ENCODE measurements at places on chromosomes 3 and 15. TPM values are rescaled to one million over a fixed set of nuclear protein-coding genes. Genes with fewer than 3 reads are reported as not detected.

DNA sequence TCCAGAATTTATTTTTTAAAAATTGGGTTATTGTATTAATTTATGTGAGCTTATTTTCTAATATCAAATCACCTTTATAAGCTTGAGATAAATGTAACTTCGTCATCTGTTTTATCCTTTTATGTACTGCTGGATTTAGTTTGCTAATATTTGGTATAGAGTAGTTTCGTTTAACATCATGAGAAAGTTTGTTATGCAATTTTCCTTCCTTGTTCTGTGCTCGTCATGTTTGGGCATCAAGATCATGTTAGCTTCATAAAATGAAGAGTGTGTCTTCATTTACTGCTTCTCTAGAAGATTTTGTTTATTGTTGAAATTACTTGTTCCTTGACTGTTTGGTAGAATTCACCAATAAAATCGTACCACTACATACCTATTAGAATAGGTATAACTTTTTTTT, 262.1 kb upstream of the SATB1 start:
- DNase-seq: no peak

GABRR3 gene
- total RNA-seq: not detected

GRCh38 chr15:80199366-80199765, 46.6 kb downstream of the FAH start:
- DNase-seq: peak; percentile 57

DNA sequence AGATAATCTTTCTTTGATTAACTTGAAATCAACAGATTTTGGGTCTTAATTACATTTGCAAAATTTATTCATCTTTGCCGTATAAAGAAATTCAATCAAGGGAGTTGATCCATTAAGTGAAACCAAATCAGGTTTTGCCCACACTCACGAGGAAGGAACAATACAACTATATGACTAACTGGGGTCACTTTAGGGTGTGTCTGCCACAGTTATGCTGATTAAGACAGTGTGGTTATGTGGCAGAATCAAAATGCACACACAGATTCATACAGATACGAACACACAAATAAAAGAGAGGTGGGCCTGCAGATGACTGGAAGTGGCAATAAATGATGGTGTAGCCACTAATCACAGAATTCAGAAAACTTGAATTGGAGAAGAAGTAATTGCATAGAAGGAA, 543.5 kb downstream of the GABRG3 start:
- DNase-seq: no peak

- DNase-seq: peak; percentile 90
Observed at GRCh38 chr15:89740137-89740536, 10.9 kb downstream of the MESP1 start.

- DNase-seq: peak; percentile 19
Observed at GRCh38 chr3:117054556-117054955, 345.0 kb downstream of the TUSC7 start.

- DNase-seq: no peak
Observed at GRCh38 chr15:67087507-67088172, 22.2 kb downstream of the SMAD3 start.

RTP4 gene
- not detected for total RNA-seq

DNA sequence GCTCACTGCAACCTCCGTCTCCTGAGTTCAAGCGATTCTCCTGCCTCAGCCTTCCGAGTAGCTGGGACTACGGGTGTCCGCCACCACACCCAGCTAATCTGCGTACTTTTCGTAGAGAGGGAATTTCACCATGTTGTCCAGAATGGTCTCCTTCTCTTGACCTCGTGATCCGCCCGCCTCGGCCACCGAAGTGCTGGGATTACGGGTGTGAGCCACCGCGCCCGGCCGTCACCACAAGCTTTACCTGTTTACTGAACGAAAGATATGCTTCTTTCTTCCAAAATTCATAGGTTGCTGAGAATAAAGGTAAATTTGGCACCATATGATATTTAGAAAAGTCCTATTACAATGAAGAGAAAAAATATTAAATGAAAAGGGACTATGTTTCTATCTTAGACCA, 333.5 kb upstream of the EPHA6 start:
- no peak for DNase-seq

DNA sequence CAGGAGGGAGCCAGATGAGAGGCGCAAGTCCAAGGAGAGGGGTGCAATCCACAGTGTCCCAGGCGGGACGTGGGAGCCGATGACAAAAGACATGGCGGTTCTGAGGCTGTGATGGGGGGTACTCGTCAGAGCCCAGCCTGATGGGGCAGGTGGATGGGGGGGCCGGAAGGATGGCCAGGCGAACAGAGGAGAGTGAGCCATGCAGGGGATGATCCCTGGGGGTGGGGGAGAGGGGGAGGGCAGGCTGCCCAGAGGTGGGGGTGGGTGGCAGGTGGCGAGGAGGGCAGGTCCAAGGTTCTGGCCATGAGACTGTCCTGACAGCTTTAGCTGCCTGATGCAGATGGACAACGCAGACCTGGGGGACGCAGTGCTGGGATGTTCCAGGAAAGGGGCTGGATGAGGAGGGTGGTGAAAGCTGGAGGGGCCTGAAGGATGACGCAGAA, 8.9 kb upstream of the CSPG4 start:
- no peak for DNase-seq

DNA sequence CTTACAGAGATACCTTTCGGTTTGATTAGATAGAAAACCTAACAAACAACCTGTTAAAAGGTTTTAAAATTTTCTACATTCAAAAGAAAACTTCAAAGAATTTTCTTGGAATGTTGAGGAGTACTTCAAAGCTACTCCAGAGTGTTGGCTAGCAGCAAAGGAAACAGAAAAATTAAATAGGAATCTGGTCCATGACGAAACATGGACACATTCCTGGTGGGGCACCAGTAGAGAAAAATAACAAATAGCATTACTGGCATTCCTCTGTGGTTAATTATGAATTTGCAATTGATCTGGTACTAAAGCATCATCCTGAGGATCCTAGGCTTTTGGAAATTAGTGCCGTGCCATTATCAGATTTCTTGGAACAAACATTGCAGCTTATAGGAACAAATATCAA, 59.5 kb upstream of the DPPA4 start:
- DNase-seq: no peak

CHRFAM7A gene
- 2.5 TPM for total RNA-seq

GRCh38 chr3:164250923-164251322, 827.4 kb downstream of the SI start:
- DNase-seq: no peak

GRCh38 chr3:58657571-58658141, 8.9 kb downstream of the FAM3D start:
- DNase-seq: no peak

DNA sequence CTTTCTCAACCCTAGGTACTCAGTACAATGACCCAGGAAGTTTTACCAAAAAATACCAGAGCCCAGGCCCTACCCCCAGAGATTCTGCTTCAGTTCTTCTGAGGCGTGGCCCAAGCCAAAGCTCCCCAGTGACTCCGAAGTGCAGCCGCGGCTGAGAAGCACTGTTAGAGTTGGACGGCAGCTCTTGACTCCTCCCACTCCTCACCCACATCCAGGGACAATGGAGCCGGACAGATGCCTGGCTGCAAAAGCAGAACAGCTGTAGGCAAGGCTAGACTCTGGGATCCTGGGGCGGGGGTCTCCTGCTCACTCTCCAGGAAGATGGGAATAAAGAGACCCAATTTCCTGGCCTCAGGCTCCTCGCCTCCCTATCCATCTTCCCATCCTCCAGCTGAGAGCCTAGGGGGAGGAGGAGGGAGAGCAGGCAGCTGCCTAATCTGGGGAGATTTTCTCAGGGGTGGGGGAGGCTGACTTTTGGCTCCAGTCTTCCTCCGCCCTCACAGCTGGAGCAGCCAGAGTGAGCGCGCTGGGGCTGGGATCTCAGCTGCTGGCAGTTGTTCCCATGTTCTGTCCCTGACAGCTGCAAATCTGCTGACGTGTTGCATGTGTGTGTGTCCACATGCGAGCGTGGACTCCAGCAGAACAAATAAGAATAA, 223.8 kb downstream of the OPA1 start:
- peak; percentile 92 for DNase-seq

DNA sequence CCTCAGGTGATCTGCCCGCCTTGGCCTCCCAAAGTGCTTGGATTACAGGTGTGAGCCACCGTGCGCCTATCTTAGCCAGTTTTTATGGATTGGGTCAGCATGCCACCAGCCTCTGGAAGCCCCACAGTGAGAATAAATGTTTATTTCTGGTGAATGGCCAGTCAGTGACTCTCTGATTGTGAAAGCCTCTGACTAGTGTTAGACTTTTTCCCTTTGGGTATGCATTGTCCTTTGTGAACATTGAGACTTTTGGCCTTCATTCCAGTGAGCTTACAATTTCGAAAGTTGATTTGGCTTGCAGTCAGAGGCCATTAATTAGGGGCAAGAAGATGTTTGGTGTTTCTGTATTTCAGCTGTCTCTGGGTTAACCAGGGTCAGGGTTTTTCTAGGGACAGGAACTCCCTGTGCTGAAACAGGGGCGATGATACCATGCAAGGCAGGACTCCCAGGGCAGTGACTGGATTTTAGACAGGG, 274.5 kb upstream of the C2CD4B start:
- DNase-seq: no peak

- DNase-seq: peak; percentile 84
Observed at GRCh38 chr3:110598847-110599490, 472.6 kb upstream of the NECTIN3 start.

DNA sequence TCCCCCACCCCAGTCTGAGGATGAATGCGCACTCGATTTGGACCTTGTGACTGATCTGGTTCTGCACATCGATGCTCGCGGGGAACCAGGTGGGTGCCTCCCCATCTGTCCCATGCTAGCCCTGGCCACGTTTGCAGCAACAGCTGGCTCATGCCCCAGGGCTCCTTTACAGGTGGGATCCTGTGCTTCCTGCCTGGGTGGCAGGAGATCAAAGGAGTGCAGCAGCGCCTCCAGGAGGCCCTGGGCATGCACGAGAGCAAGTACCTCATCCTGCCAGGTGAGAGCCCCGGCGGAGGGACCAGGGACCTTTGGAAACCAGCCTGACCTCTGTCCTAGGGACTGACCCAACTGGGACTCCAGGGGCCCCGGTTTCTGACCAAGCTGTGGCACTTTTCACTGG, 44.3 kb downstream of the DHX30 start:
- DNase-seq: peak; percentile 48

DNA sequence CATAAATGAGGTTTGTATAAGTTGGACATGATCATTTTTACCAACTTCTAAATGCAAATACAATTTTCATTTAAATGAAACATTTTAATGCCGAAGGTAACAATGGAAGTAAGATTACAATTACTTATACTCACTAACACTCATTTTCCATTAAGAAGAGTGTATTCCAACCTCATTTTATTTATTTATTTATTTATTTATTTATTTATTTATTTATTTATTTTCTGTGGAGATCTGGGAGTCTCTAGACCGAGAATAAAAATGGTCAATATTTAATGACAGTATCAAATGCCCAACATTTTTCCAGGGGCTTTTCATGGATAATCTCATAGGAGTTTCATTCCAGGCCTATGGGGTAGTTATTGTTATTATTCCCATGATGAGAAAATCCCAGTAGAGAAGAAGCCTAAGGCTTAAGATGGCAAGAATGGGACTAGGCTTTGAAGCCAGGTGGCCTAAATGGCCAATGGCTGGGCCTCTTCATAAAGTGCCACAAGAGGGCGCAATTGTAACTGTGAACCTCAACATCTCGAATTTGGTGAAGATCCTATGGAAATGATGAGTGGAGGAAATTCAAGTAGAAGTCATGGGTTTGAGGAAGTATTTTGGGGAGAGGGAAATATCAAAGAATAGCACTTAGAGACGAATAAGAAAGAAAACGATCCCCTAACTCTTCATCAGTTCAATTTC, 21.3 kb downstream of the VGLL3 start:
- DNase-seq: peak; percentile 84

DNA sequence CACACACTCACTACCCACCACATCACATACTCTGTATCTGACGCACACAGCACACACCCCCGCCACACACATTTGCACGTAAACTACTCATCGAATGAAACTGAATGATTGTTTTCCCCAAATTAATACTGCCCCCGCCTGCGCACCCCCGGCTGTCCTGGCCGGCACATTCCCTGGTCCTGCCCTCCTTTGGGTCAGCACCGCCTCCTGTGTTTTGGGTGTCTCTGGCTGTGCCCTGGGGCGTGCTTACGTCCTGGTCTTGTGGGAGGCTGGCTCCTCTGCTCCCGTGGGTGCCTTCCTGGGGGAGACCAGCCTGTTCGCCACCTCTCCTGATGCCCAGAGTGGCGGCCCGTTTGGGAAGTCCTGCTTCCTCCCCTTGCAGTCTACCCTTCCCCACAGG, 30.2 kb downstream of the APBA2 start:
- no peak for DNase-seq

ZSCAN29 gene
- total RNA-seq: 40.5 TPM

- no peak for DNase-seq
Observed at GRCh38 chr3:133540896-133541674, 32.4 kb upstream of the CDV3 start.

DNA sequence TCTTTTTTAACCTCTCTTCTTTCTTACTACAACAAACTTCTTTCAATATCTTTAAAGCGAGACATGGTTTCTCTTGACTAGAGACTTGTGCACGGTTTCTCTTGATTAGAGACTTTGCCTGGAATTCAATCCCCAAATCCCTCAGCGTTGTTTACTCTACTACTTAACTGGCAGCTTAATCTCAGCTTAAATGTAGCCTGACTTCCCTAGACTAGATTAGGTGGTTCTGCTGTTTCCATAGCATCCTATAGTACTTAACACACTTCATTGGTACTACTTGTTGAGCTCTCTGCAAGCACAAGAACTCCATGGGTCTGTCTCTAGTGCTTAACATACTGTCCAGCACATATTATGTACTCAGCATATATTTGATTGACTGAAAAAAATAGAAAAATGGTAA, 168.2 kb upstream of the GPR149 start:
- no peak for DNase-seq

- DNase-seq: peak; percentile 17
Observed at GRCh38 chr3:26840272-26840870, 217.8 kb downstream of the LRRC3B start.

Data from GM23338 (cell line).